ENCODE measurements at places on chromosomes 13 and 19. TPM values are rescaled to one million over a fixed set of nuclear protein-coding genes. Genes with fewer than 3 reads are reported as not detected.

DNA sequence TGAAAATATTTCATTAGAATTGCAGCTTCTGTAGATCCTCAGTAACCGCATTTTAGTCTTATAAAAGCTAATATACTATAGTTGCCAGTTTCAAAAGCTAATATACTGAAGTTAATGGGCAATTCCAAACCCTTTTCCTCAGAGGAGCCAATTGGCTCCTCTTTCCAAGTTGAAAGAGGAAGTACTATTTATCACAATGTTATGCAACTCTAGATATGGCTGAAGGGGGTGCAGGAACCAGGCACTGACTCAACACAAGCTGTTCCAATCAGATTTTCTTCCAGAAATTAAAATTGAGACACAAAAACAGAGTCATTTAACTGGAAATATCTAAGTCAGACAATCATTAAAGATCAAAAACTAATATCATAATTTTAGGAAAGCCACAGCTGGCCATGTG lies 258.9 kb downstream of the PCDH20 start:
- no peaks in the 10 kb centered on the region for H3K27me3 ChIP-seq
- no peaks in the 10 kb centered on the region for H3K4me1 ChIP-seq
- no peak overlapping the region for H3K27ac ChIP-seq

GRCh38 chr13:32234914-32235313 lies 80.2 kb downstream of the ZAR1L start:
- no peak overlapping the region for H3K4me3 ChIP-seq
- no peak for DNase-seq
- no peak overlapping the region for H3K27ac ChIP-seq
- H3K4me1 ChIP-seq = no peaks in the 10 kb centered on the region

- H3K27me3 ChIP-seq = no peaks in the 10 kb centered on the region
- no peaks in the 10 kb centered on the region for H3K36me3 ChIP-seq
- H3K27ac ChIP-seq = no peak overlapping the region
- peaks cover 4% of the 10 kb centered on the region for H3K4me1 ChIP-seq
Observed at GRCh38 chr19:31378404-31378803, 29.2 kb upstream of the TSHZ3 start.

Gene AXL
- total RNA-seq = 98.2 TPM

Gene LSM4
- total RNA-seq = 212 TPM

DNA sequence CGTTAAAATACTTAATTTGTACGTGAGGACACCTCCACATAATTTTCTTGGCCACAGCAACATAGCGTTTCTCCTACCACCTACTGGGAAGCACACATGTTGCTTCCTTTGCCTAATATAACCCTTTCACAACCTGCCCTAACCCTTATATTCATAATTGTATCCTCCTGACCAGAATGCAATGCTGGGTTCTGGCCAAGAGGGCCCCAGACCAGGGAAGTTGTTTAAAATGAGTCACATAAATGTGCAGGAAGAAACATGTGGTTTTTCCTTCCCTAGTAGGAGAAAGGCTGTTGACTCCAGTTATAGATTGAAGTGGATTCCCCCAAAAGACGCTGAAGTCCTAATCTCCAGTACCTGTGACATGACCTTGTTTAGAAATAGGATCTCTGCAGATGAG lies 187.3 kb downstream of the NUFIP1 start:
- no peak overlapping the region for H3K27ac ChIP-seq
- no peak for DNase-seq
- H3K36me3 ChIP-seq = no peaks in the 10 kb centered on the region
- H3K4me1 ChIP-seq = no peaks in the 10 kb centered on the region
- H3K27me3 ChIP-seq = no peaks in the 10 kb centered on the region

All from testis (tissue), 5 donors.